ENCODE measurements at places on chromosomes 12 and 14.

GRCh38 chr12:85016413-85016812 is 19.7 kb downstream of the TSPAN19 start:
- no peak for DNase-seq

DNA sequence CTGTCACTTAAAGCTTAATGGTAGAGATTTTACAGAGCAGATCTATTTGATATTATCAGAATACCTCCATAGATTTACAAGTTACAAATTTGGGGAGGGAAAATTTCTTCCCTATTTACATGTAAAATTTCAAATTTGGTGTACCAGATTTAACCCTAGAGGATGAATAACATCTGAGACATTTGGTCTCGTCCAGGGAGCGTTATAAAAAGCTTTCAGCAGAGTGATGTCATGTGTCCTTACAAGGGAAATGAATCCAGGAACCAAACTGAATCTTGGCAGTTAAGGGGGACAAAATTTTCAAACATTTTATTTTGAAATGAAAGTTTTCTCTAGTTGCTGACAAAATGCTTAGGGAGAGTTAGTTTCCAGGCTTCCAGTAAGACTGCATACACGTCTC is 4.5 kb upstream of the CDK17 start:
- no peak for DNase-seq

- DNase-seq = no peak
Observed at GRCh38 chr12:53798575-53798974, 46.8 kb upstream of the CISTR start.

DNA sequence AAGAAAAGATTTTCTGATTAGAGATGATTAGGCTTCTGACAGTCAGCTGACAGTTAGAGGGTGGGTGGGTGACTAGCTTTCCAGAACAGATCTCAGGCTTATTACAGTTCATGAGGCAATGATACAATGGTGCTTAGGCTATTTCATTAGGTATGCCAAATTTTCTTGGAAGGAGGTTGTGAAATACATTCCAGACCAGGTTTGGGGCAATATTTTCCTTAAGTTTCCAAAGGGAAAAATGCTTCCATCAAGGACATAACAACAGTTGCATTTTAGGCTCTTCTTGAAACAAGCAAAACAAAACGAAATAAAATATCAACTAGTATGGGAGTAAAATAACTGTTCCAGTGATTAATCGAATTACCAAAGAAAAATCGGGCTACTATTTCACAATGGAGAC is 59.3 kb upstream of the CNTN1 start:
- DNase-seq = no peak

Data from NCI-H1417 treated with DMSO at 0.1 percent for 48 hours (cell line).